ENCODE measurements at places on chromosomes 6 and 20.

- no peak for DNase-seq
Observed at GRCh38 chr20:52984451-52984810, 12.3 kb downstream of the TSHZ2 start.

- DNase-seq, result no peak
Observed at GRCh38 chr20:19761841-19762240, 3.8 kb downstream of the RIN2 start.

DNA sequence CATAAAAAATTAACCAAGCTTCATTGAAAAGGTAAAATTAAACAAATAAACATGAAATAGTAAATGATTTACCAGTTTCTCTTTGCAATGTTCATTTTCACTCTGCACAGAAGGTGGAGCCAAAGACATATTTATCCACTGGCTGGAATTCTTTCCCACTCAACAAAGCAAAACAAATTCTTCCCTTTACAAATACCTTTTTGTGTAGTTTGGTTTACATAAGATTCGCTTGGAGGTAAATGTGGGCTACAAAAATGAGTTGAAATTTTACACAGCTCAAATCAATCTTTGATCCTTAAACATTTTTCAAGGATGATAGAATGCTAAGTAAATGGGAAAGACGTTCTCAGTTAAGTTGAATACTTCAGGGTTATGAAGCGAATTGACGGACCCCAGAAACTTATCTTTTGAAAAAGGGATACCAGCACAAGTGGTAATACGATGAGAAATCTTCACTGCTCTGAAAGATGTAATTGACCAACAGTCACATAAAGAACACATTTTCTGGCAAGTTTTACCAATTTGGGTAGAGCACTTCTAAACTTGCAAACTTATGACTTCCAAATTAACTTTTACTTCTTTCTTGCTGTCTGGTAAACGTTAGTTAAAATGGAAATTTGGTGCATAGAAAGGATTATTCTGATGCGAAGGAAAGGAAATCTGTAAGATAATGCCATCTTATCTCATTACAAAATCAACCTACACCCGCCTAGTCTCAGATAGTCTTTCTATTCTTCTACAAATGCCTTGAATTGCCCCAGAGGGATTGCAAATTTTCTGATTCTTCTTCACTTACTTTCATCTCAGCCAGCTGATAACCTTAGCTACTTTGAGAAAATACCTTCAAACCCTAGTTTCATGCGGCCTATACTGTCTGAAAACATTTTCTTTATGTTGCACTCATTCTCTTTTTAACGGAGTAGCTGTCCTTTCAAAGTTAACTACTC, 4.7 kb upstream of the GJA1 start:
- DNase-seq, result peak; percentile 81

- peak; percentile 30 for DNase-seq
Observed at GRCh38 chr6:117829594-117830319, 77.3 kb upstream of the SLC35F1 start.

GRCh38 chr20:33279261-33279910, 3.6 kb upstream of the BPIFB1 start:
- no peak for DNase-seq

GRCh38 chr6:32047539-32047854, 9.3 kb downstream of the CYP21A2 start:
- no peak for DNase-seq

- no peak for DNase-seq
Observed at GRCh38 chr20:59575653-59576052, 28.7 kb upstream of the PHACTR3 start.

DNA sequence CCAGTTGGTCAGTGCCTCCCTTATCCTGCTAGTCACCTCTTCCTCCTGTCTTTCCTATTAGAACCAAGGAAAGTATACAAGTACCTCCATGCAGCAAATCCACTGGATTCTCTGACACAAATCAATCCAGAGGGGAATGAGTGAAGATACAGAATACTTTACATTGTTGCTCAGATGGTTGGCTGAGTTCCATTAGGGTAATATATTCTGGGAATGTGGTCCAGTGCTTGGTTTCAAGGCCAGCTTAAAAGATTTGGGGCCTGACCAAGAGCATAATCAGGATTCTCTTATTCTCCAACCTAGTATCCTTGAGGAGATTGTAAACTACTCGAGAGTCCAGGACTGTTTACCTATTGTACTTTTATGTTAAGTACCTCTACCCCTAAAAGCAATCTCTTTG, 23.0 kb downstream of the CARMIL1 start:
- peak; percentile 60 for DNase-seq

Data from fibroblast of the aortic adventitia (primary cell).